GM23248 (cell line): ENCODE measurements at places on chromosomes 5 and 9. TPM values are rescaled to one million over a fixed set of nuclear protein-coding genes. Genes with fewer than 3 reads are reported as not detected.
A peak's percentile ranks its signal among the peaks of the same experiment; 100 is the strongest.

GRCh38 chr5:58937031-58937681 lies 354.3 kb downstream of the RAB3C start:
- H3K4me1 ChIP-seq: no peaks in the 10 kb centered on the region
- H3K27me3 ChIP-seq: no peaks in the 10 kb centered on the region
- H3K36me3 ChIP-seq: no peaks in the 10 kb centered on the region
- no peak overlapping the region for H3K27ac ChIP-seq
- H3K4me3 ChIP-seq: no peak overlapping the region
- DNase-seq: no peak

DNA sequence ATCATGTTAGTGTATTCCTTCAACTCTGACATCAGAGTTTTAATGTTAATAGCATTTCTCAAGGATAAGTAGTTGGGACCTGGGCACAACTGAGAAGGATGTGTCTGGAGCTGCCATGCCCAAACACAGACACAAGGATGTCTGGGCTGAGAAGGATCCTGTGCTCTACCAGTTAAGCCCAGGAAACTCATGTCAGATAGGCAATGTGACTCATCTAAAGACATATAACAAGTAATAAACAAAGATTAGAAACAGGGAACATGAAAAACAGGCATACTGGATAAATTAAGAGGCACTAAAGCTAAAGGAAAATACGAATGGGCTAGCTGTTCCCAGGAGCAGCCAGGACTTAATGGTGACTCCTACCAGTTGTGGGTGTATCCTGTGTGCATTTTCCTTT lies 9.1 kb upstream of the EGFLAM start:
- DNase-seq: peak; percentile 5
- no peaks in the 10 kb centered on the region for H3K36me3 ChIP-seq
- H3K4me1 ChIP-seq: no peaks in the 10 kb centered on the region
- H3K4me3 ChIP-seq: no peak overlapping the region

- H3K27me3 ChIP-seq: no peaks in the 10 kb centered on the region
- peaks cover 7% of the 10 kb centered on the region; the same call in 1 of the 2 replicates for H3K4me1 ChIP-seq
- H3K27ac ChIP-seq: no peak overlapping the region
These were observed 88.1 kb upstream of the SSBP2 start for GRCh38 chr5:81839034-81839433.

- no peaks in the 10 kb centered on the region for H3K36me3 ChIP-seq
- no peak for DNase-seq
- no peaks in the 10 kb centered on the region for H3K4me1 ChIP-seq
- no peak overlapping the region for H3K27ac ChIP-seq
These were observed 53.3 kb downstream of the TRPC7 start for GRCh38 chr5:136311999-136312398.

DNA sequence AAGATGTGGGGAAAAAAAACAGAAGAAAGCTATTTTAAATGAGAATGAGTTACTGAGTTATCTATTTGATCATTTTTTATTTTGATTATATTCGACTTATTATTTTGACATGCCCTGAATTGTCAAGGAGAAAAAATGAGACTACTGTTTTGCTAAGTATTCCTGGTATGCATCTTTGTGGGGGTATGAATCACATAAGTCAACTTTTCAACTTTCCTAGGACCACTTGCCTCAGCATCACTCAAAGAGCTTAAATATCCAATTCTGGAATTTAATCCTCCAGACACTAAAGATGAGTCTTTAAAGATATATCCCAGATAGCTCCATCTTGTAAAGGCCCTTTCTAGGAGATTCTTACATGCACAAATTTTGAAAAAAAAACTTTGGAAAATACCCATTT lies 17.4 kb upstream of the SPDL1 start:
- no peaks in the 10 kb centered on the region for H3K36me3 ChIP-seq
- H3K27me3 ChIP-seq: no peaks in the 10 kb centered on the region
- H3K4me3 ChIP-seq: no peak overlapping the region
- no peak for DNase-seq
- no peaks in the 10 kb centered on the region for H3K4me1 ChIP-seq
- no peak overlapping the region for H3K27ac ChIP-seq

Gene PRUNE2
- 6.8 and 8.8 TPM in 2 replicates for total RNA-seq
